ENCODE measurements at places on chromosomes 1 and 21.

GRCh38 chr1:82879701-82880305, 1079.1 kb downstream of the ADGRL2 start:
- DNase-seq, result no peak

DNA sequence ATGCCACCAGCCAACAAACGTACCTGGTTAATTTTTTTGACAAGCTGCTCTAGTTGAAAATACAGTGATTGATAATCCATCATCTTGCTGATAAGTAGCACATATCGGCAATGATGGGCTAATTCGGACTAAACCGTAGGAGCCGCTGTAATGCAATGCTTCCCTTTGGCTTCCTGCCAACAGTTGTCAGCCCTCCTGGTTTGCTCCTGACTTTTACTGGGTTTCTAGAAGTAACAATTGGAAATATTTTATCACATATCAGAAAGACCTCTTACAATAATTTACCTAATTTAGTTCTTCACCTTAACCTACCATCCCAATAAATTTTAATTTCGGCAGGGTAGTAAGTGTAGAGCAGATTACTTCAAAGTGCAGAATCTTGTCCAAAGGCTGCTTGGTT, 148.5 kb downstream of the DHRS3 start:
- DNase-seq, result no peak

DNA sequence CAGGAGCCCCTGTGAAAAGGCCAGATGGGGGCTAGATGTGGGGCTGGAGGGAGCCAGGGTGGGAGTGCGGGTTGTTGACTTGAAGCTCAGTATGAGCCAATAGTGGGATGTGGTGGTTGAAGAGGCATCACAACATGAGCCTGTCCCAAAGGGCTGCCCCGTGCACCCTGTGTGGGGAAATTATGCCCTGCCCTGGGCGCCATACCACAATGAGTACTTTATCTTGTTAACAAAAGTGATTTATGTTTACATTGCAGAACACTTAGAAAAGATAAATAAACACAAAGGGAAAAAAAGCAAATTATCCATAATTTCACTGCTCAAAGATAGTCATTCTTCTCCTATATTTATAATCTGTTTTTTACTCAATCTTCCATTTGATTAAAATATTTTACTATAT, 1.6 kb upstream of the NFASC start:
- DNase-seq, result no peak

GRCh38 chr1:216531263-216532239, 108.3 kb upstream of the USH2A start:
- DNase-seq, result no peak

DNA sequence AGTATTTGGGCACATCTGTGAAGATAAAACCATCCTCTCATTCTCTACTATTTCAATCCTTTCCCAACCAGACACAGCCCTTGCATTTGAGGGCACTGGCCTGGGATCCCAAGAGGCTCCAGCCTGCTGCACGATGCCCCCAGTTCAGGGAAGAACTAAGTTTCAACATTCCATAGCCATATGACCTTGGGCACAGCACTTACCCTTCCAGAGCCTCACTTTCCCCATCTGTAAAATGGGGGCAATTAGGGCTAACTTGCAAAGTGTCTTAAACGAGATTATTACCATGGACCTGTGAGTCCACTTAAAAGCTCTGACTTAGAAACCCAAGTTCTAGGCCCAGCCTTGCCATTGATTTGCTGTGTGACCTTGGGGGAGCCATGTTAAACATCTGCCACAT, 22.9 kb downstream of the CDCP2 start:
- no peak for DNase-seq

DNA sequence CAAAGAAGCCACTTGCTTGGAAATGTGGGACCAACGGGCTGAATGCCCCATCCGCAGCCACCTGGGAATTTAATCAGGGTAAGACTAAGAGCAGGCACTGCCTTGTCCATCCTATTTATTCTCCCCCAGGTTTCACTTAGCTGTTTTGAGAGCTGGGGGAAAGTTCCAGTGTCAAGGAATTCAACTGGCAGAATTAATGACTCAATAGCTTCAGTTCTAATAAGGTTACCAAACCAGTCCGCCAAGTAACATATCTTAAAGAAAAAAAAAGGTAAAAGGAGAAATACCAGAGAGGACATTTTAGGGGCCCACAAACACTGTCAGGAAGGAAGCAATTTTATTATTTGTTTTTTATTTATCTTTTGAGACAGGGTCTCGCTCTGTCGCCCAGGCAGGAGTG, 157.6 kb upstream of the SOD1 start:
- DNase-seq, result no peak

DNA sequence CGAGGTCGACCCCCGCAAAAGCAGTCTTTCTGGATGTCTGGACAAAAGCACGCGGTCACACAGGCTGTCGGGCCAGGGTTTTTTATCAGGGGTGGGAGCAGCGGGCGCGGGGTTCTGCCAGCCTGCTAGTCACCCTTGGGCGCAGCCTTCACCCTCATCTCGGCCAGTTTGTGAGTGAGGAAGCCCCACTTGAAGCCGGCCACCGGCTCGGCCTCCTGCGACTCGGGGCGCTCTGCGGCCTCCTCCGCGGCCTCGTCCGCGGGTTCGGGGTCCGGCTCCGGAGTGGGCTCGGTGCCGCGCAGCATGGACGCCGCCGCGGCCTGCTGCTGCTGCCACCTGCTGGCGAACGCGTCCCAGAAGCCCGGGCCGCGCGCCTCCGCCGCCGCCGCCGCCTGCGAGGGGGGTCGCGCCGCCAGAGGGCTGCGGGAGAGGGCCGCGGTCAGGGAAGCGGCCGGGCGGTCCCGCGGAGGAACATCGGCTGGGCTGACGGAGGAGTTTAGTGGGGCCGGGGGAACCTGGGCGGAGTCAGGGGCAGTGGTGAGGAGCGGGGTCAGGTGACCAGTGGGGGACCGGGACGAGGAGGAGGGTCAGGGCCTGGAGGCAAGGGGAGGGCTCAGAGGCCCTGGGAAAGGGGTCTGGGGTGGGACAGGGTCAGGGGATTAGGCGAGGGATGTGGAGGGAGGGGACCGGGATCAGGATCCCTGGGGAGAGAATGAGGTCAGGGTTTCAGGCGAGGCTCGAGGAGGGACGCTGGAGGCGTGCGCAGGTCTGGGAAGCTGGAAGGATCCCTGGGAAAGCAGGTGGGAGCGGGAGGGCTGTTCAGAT, 4.5 kb downstream of the C1orf232 start:
- peak; percentile 36 for DNase-seq

DNA sequence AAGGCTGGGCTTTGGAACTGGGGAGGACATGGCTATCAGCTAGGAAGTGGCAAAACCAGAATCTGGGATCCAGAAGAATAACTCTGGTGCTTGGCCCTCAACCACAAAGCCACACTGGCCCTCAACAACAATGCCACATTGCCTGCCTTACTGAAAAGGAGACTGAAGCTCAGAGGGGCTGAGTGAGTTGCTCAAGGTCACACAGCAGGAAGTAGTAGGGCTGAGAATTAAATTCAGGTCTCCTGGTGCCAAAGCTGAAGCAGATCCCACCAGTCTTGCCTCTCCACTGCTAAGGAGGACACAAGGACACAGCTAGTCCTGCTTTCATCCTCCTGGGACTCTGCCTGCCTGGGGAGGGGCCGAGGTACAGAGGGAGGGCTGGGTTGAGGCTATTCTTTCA, 29.4 kb upstream of the STUM start:
- DNase-seq, result no peak

DNA sequence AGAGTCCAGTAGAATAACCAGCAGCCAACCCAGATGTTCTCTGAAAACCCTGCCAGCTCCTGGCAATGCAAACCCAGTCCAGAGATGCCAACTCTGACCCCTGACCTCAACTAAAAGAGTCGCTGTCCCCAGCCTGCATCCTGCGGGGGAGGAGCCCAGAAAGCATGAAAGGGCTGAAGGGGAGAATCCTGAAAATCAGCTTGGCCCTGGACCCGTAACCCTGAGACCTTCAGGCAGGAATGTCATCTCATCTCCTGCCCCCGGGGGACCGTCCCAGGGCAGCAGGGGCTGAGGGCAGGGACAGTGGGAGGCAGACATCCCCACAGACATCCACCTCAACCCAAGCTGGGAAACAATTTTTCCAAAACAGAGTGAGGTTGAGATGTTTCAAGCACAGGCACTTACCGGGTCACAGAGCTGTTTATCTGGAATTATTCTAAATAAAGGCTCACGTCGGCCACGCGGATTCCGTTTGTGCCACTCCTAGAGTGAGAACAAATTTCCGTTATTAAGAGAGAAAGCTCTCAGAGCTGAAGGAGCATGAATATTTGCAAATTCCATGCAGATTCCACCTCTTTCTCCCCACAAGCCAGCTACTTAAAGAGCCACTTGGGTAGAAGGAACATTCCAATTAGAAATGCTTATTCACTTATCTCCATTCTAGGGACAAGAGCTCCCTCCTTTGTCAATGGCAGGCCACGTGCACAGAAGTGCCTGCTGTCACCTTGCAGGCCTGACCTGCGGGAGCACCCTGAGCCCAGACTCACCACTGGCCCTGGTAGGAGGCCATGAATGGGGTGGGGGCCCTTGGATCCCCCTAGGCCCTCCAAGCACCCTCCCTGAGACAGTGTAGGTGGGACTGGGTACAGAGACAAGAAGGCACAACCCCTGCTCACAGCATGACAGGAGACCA, 240.1 kb downstream of the NPHP4 start:
- no peak for DNase-seq

DNA sequence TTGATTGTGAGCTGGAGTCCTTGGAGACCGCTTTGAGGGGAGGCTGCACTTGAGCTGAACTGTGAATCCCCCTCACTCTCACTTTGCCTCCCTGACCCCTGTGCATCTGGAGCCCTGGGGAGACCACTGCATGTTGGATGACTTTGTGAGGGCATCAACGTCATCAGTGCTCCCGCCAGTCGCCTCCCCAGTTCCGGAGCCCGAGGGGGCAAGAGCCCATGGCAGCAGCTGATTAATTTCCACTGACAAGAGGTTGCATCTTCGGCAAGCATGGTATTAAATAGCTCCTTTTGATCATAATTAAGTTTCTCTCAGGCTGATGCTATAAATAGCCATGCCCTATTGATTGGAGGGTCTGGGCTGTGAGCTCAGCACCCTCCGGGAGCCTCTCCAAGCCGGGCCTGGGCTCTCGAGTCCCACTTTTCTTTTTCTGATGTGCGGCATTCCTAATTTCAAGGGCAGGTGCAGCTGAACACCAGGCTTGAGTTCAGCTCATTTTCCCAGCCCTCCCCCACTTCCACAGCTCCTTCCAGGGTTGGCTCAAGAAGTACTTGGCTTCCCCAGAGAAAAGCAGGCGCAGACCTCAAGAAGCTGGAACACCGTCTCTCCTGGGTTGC, 33.2 kb downstream of the KCND3 start:
- DNase-seq, result no peak

DNA sequence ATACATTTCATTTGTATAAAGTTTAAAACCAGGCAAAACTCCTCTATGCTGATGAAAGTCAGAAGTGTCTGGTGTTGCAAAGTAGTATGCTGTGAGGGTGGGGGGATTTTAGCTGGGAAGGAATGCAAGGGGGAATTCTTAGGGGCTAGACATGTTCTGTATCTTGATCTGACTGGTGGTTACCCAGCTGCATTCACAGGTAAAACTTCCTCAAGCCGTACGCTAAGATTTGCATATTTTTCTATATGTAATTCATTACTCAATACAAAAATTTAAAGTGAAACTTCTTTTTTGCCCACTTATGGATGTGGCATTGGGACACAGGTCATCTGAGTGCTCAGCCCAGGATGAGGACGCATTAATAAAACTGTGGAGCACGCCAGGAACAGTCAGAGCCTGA, 323.3 kb downstream of the PAPPA2 start:
- no peak for DNase-seq

DNA sequence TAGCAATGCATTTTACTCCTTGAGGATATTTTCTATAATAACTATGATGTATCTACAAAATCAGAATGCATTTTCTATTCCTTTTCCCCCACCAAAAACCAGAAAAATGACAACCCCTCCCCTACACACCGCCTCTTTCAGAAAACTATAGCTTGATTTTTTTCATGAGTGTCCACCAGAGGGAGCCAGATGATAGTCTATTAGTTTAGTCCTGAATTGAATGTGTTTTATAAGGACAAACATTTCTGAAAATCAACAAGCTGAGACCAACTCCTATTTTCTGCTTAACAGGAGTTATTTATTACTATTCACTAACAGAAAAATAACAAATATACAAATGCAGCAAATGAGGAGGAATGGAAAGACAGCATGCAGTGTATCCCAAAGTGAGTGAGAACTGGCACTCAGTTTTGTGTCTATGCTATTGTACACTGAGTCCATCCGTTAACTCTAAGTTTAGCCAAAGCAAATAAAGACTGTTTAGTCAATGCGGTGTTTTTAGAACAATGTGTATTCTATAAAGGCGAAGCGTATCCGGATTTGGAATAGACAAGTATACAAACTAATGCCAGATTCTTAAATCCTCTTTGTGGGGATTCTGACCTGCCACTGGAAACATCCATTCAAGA, 182.6 kb downstream of the VAV3 start:
- DNase-seq, result peak; percentile 12

DNA sequence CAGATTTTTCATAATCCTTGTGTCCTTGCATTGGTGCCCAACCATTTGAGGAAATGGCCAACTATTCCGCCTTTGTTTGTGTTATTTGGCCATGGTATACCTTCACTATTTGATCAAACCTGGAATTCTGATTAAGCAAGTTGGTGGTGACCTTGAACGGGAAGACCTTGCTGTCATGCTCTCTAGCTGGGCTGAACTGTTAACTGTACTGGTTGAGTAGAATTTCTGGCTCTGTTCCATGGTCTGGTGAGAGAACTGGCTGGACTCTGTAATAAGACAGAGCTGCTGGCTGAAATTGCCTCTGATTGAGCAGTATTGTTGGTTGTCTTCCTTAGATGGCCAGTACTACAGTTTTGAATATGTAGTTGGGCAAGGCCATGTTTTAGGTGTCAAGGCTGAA, 3.0 kb upstream of the LCE3C start:
- no peak for DNase-seq

DNA sequence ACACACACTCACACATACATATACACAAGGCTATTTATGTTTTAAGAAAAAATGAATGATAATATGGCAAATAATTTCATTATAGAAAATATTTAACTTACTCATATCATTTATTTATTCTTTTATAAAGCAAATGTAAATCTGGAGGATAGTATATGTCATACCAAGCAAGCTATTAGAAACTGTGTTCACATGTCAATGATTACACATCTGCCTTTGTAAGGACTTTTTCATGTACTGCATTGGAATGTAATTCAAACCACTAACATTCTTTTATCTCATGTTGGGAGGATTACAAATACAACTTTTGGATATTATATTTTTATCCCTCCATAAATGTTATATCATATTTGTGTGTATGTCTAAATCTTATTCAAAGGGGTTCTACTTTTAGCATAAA, 1887.4 kb downstream of the NCAM2 start:
- no peak for DNase-seq

DNA sequence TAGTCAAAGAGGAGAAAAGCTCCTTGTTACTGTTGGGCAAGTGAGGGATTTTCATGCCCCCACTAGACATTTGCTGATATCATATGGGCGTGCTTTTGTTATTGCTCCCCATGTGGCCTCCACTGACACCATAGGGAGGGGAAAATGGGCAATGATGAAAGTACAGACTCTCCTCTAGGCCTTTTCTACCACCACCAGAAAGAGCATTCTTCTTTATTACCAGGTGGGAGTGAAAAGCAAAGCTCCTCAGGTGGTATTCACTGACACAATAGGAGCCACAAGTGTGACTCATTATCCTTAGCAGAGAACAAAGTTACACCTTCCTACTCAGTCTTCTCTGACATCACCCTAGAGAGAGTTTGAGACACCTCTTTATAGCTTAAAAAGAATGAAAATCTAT, 667.1 kb downstream of the LTN1 start:
- no peak for DNase-seq

Data from stimulated activated CD4-positive, alpha-beta T cell treated with anti-CD3 and anti-CD28 coated beads, Interleukin-1b, Interleukin-23, amount 100 ng/mL, for 24 hours (primary cell).